Colonic mucosa (tissue), 4 donors: ENCODE measurements at places on chromosomes 13 and 19.

- no peak for DNase-seq
Measured at GRCh38 chr19:3524078-3524842, 14.7 kb upstream of the TEKTIP1 start.

DNA sequence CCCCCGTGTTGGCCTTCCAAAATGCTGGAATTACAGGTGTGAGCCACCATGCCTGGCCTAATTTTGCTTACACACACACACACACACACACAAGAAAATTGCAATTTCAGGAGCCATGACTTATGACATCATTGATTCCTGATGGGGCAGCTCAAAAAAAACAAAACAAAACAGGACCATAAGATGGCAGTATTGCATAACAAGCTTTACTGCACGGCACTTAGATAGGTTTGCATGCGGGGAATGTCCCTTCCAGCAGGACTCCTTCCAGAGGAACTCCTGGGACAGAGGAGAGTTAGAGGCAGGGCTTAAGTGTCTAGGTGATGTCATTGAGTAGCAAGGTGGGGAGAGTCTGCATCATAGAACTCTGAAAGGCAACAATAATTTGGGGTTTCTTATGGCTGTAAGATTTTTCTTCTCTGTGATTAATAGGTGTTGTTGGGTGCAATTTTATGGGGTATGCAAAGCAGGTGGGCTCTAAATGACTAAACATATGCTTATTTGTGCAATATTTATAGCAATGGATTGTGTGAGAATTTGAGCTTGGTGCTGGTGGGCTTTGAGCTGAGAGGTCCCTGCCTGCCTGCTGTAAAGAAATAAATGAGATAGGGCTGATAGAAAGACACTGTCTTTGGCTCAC lies 9.0 kb upstream of the ACSBG2 start:
- DNase-seq: no peak

GRCh38 chr19:32570081-32570785 lies 10.8 kb upstream of the PDCD5 start:
- peak; percentile 47 for DNase-seq

DNA sequence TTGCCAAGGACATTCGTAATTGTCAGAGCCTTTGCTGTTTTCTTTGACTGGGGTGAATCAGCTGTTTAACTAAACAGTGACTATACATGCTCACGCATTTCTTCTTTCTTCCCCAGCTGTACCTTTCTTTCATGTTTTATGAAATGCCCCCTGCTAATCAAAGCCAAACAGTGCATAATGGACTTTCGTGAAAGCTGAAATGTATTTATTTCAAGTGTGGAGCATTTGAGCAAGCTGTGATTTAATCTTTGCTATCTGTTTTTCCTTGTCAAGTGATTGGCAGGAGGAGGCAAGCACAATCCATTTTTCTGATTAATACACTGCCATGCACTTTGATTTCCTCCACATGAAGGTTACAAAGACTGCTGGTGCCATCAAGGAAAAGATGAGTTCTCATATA lies 831.7 kb upstream of the SPRY2 start:
- DNase-seq: no peak

- no peak for DNase-seq
Measured at GRCh38 chr13:50626101-50626547, 217.4 kb downstream of the DLEU7 start.
